ENCODE measurements at places on chromosomes 16 and 17. TPM values are rescaled to one million over a fixed set of nuclear protein-coding genes. Genes with fewer than 3 reads are reported as not detected.

CDRT15 gene
- total RNA-seq, result not detected

CD79B gene
- total RNA-seq, result 44.8 TPM

TMEM106A gene
- 18.0 TPM for total RNA-seq

ZP2 gene
- not detected for total RNA-seq

RCVRN gene
- not detected for total RNA-seq

STH gene
- not detected for total RNA-seq

Measured in T-helper 1 cell treated with Interleukin-12 subunit alpha and Interleukin-12 subunit beta and Interleukin-4 antibody, amounts not matched to agents 30 ng/mL and 1 ng/mL, for 36 hours (primary cell).